ENCODE measurements at places on chromosomes 6 and 20.

DNA sequence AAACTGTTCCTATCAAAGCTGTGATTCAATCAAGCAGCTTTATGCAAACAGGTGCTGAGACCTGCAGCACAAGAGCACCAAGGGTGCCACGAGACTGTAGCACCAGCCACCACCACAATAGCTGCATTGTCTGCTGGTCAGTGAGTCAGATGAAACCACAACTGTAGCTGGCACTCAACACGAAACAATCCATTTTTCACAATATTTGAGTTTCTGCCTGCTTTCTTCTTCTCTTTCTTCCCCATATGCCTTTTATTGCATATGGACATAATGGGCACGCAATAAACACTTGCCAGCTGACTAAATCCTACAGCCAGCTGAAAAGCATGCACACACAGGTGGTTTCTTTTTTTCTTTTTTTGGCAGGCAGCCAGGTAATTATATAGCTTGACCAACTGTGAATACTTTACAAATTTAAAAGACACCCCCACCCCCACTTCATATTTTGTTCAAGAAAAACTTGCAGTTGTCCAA, 16.6 kb downstream of the SLC2A12 start:
- H3K4me3 ChIP-seq: no peak overlapping the region
- no peaks in the 10 kb centered on the region for H3K36me3 ChIP-seq
- DNase-seq: no peak
- no peaks in the 10 kb centered on the region for H3K4me1 ChIP-seq
- H3K27ac ChIP-seq: peak overlapping the region; percentile 37

DNA sequence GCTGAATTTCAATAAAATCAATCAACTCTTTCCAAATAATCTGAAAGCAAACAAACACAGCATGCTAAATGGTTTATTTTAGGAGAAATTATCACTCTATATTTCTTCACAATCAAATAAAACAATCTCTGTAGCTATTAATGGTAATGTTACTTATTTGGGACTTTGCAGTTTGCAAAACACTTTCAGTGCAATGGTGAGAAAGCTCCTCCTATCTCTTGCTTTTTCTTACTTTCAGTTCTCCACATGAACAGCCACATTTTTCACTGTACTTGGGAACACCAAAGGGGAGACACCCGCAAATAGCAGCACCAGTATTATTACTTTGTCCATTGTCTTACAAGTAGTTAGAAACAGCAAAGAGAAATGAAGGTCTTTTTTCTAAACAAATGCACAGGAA, 92.4 kb downstream of the DST start:
- peaks cover 78% of the 10 kb centered on the region for H3K4me1 ChIP-seq
- peak overlapping the region; percentile 64 for H3K27ac ChIP-seq
- H3K36me3 ChIP-seq: peaks cover 6% of the 10 kb centered on the region
- no peak for DNase-seq

GRCh38 chr6:159196430-159196975, 27.3 kb downstream of the FNDC1 start:
- H3K36me3 ChIP-seq: no peaks in the 10 kb centered on the region
- H3K27me3 ChIP-seq: no peaks in the 10 kb centered on the region
- no peak overlapping the region for H3K4me3 ChIP-seq
- H3K27ac ChIP-seq: no peak overlapping the region
- H3K4me1 ChIP-seq: no peaks in the 10 kb centered on the region
- DNase-seq: no peak

DNA sequence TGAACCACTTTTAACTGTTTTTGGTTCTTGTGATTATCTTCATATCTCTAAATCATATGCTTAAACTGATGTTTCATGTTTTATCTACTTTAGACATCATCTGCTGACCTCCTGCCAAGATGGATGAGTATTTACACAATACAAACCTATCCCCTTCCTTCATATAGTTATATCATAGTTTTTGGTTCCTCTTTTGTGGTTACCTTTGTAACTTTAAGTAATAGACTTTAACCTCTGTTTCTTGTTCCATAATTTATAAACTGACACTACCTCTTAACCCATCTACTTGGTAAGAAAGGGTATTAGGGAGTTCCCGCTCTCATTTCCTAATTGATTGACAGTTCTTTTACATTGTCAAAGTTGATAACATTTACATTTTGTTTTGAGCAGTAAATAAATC, 11.9 kb downstream of the PCMT1 start:
- H3K4me3 ChIP-seq: no peak overlapping the region
- no peak overlapping the region for H3K27ac ChIP-seq
- DNase-seq: no peak
- H3K4me1 ChIP-seq: peaks cover 11% of the 10 kb centered on the region

GRCh38 chr6:65557224-65557623, 149.8 kb downstream of the EYS start:
- no peaks in the 10 kb centered on the region for H3K4me1 ChIP-seq
- no peaks in the 10 kb centered on the region for H3K27me3 ChIP-seq
- no peaks in the 10 kb centered on the region for H3K36me3 ChIP-seq
- no peak for DNase-seq
- H3K27ac ChIP-seq: no peak overlapping the region

DNA sequence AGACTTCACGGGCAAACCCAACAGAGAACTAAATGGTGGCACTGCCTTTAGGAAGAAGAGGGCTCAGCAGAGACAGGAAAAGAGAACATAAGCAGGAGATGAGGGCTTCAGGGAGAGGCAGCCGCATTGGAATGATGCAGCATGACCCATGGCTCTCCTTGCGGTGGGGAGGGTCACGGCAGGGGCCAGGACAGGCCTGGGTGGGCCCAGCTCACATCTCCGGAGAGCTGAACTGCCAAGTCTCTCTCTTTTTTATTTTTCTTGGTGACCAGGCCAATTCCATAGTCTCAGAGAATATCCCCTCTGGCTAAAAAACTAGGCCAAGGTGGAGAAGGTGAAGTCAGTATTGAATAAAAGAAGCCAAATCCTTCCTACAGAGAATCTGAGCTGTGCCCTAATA, 77.5 kb upstream of the TRAF3IP2 start:
- H3K27me3 ChIP-seq: no peaks in the 10 kb centered on the region
- H3K27ac ChIP-seq: peak overlapping the region; percentile 55
- H3K4me1 ChIP-seq: peaks cover 13% of the 10 kb centered on the region
- no peaks in the 10 kb centered on the region for H3K36me3 ChIP-seq

DNA sequence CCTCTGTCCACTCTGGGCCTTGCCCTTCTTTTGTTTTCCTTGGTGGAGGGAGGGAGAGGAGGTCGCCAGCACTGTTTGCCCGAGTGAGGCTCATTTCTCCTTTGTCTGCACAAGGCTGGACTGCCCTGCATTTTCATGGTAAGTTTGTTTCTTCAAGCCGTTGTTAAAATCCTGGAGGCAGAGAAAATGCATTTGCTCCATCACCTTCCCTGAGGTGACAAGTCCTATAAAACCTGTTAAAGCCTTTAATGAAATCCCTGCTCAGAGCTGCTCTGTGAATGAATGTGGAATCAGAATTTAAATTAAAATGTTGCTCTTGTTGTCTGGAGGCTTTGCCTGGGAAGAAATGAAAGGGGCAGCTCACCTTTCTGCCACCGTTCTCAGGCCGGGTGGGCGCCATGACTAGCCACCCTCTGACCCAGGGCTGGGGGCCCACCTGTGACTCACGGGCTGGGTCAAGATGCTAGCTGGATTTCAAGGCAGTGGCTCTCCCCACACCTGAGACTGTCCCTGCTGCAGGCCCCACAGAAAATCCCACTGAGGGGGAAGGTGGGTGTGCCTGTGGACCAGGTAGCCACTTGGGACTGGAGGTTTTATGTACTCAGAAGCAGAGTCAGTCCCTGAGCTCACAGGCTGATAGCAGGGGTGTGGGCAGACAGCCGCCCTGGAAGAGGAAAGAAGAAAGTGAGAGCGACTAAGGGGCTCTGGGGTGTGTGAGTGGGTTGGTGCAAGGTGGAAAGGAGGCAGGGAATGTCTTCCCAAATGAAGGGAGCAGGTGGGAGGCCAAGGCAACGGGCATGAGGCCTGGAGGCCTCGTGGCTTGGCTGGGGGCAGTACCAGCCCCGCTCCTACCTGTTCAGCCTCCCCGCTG, 24.0 kb upstream of the MYT1 start:
- H3K27me3 ChIP-seq: peaks cover 47% of the 10 kb centered on the region
- H3K36me3 ChIP-seq: no peaks in the 10 kb centered on the region
- no peaks in the 10 kb centered on the region for H3K4me1 ChIP-seq
- H3K4me3 ChIP-seq: no peak overlapping the region
- H3K27ac ChIP-seq: no peak overlapping the region

DNA sequence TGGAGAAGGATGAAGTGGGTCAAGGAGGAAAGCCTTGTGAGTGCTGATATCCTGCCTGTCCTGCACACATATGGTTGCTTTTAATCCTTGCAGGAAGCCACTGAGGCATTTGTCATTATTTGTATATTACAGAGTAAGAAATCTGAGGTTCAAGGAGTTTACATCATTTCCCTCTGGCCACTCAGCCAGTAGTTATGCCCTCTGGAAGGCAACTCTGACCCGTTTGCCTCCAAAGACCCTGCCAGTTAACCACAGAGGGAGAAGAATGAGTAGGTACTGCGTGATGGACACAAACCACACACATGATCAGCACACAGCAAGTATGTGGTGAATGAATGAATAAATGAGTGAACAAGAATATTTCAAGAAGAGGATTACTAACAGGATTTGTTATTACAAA, 7.9 kb upstream of the FAM210B start:
- no peak overlapping the region for H3K4me3 ChIP-seq
- no peak overlapping the region for H3K27ac ChIP-seq
- no peaks in the 10 kb centered on the region for H3K27me3 ChIP-seq
- DNase-seq: no peak
- H3K4me1 ChIP-seq: no peaks in the 10 kb centered on the region
- H3K36me3 ChIP-seq: no peaks in the 10 kb centered on the region

DNA sequence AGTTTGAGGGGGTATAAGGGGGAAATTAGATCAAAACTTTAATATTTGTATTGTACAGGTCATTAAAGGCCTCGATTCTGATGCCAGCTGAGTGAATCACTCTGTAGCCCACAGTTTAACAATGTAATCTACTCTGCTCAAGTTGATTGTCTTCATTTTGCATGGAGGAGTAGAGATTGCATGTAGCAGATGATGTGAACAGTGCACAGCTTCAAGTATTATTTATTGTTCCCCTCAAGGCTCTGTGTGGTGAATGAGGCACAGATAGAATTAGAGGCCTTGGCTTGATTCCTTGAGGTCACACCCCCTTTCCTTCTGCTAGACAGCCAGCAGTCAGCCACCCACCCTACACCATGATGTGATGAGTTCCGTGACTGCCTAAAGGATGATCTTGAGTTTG, 38.1 kb downstream of the TXLNB start:
- DNase-seq: no peak
- no peaks in the 10 kb centered on the region for H3K27me3 ChIP-seq
- H3K4me1 ChIP-seq: peaks cover 16% of the 10 kb centered on the region
- no peak overlapping the region for H3K27ac ChIP-seq

GRCh38 chr6:69061066-69061465, 426.0 kb downstream of the ADGRB3 start:
- H3K4me3 ChIP-seq: no peak overlapping the region
- DNase-seq: no peak
- no peaks in the 10 kb centered on the region for H3K4me1 ChIP-seq
- H3K27me3 ChIP-seq: no peaks in the 10 kb centered on the region

DNA sequence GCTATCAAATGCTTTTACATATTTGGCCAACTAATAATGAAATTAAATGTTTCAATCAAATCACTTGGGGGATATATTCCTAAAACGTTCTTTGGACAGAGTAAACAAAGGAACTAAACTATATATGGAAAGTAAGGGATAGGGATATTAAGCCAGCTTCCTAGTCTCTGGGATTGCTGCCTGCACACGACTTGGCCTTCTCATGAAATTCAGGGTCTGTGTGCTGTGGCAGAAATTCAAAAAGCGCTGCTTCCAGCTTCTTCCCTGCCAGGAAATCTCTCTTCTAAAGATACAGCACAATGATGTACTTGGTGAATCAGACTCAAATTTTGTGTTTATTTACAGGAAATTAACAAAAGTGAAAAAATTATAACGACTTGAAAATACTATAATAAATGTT, 206.3 kb upstream of the RAB32 start:
- no peaks in the 10 kb centered on the region for H3K36me3 ChIP-seq
- no peak for DNase-seq
- H3K4me1 ChIP-seq: no peaks in the 10 kb centered on the region
- no peak overlapping the region for H3K4me3 ChIP-seq
- H3K27me3 ChIP-seq: no peaks in the 10 kb centered on the region
- H3K27ac ChIP-seq: no peak overlapping the region

GRCh38 chr6:169115632-169116031, 138.0 kb downstream of the THBS2 start:
- peaks cover 7% of the 10 kb centered on the region for H3K4me1 ChIP-seq
- no peaks in the 10 kb centered on the region for H3K36me3 ChIP-seq
- H3K27me3 ChIP-seq: no peaks in the 10 kb centered on the region
- no peak overlapping the region for H3K4me3 ChIP-seq
- no peak for DNase-seq
- no peak overlapping the region for H3K27ac ChIP-seq
